ENCODE measurements at places on chromosomes 1 and 21.

DNA sequence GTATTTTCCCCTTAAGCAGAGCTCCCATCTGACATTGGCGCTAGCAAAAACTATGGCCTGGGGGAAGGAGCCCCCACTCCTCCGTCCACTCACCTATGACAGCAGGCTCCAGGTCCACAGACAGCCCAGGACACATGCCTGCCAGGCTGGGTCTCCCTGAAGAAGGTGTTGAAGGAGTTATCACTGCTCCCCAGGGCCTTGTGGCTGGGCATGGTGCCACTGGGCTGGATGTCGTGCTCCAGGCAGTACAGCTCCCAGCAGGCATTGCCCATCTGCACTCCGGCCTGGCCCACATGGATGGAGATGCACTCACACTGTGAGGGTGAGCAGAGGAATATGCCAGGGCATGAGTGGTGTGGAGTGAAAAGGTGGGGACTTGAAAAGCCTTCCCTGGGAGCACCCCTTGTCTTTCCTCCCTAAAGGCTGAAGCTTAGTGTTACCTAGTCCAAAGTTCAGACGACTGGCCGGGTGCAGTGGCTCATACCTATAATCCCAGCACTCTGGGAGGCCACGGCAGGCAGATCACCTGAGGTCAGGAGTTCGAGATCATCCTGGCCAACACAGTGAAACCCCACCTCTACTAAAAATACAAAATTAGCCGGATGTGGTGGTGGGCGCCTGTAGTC is 30.0 kb downstream of the RABIF start:
- H3K4me1 ChIP-seq: peaks cover 13% of the 10 kb centered on the region
- H3K27me3 ChIP-seq: no peaks in the 10 kb centered on the region
- H3K27ac ChIP-seq: peak overlapping the region; percentile 55
- peak; percentile 73 for DNase-seq
- no peak overlapping the region for H3K4me3 ChIP-seq
- no peaks in the 10 kb centered on the region for H3K36me3 ChIP-seq

DNA sequence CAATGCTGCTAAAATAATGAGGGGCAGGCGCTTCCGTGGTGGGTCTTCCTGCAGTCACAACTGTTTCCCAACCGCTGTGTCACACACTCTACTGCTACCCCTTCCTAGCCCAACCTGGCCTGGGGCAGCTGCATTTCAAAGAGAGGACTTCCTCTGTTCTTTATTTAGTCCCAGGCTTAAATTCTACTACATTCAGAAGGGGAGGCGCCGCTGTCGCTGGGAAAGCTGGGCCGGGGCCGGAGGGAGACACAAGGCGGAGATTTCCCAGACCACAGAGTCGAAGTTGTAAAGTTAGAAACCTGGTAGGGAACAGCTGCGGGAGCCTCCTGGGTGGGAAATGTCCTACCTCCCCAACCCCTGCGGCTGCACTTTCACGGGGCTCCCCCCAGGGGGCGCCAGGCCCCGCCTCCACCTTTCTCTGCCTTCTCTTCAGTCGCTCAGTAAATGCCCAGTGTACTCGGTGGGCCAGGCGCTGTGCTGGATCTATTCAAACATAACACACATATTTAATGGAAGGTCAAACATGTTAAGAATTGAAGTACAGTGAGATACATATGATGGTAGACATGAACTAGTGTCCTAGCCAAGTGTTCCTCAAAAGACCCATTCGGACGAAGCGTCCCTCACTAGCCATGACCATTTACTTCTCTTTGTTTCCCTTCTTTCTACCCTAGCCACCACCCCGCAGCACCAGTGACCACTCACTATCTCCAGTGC is 23.1 kb downstream of the DYRK3 start:
- peaks cover 5% of the 10 kb centered on the region for H3K27me3 ChIP-seq
- H3K27ac ChIP-seq: no peak overlapping the region
- no peak overlapping the region for H3K4me3 ChIP-seq
- no peak for DNase-seq

DNA sequence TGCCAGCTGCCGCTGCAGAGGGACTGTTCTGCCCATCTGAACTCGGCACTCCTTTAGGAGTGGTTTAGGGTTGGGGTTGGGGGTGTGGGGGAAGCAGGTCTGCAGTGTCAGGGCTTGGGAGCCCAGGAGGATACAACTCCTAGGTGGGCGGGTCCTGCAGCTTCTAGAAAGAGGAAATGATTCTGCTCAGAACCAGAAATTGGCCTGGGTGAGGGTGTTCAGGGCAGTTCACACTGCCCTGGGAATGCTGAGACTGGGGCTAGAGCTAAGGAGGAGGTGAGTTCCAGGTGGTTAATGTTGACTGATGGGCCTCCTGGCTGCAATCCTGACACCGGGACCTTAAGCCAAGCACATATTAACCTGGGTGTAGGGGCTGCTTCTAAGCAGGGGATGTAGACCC is 4.8 kb upstream of the SLC26A9 start:
- H3K36me3 ChIP-seq: no peaks in the 10 kb centered on the region
- H3K4me1 ChIP-seq: no peaks in the 10 kb centered on the region
- H3K27me3 ChIP-seq: peaks cover 11% of the 10 kb centered on the region
- no peak overlapping the region for H3K4me3 ChIP-seq
- DNase-seq: no peak

DNA sequence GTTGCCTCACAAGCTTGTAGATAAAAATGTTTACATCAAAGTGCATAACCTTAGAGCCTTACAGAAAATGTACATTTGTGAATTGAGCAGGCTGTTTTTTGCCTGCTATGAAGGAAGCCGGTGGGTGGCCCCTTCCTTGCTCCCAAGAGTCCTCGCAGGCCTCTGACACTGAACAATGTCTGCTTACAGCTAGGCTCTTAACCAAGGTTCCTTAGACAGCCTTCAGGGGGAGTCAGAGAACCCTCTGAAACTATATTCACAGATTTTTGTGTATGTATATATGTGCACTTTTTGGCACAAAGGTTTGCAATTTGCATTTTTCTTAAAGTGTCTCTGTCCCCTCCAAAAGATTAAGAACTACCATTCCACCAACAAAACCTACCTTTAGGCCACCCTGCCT is 282.6 kb downstream of the BARHL2 start:
- H3K4me3 ChIP-seq: no peak overlapping the region
- H3K4me1 ChIP-seq: no peaks in the 10 kb centered on the region
- H3K27me3 ChIP-seq: no peaks in the 10 kb centered on the region
- no peaks in the 10 kb centered on the region for H3K36me3 ChIP-seq

DNA sequence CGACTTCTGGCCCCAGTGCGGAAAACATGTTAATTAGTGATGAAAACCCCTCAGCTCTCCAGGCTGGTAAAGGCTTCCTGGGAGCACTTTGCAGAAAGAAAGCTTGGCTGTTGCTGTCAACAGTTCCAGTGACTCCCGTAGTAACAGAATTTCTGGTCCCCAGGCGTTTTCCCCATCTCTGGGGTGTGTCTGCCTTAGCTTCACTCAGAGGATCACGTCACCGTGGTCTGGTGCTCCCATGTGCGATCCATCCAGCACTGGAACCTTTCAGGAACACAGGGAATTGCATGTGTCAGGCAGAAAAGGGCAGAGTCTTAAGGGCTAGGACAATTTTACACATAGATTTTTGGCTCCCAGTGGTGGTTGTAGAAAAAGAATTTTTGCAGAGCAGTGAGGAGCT is 470.4 kb upstream of the USP24 start:
- no peaks in the 10 kb centered on the region for H3K4me1 ChIP-seq
- H3K36me3 ChIP-seq: no peaks in the 10 kb centered on the region
- H3K27me3 ChIP-seq: no peaks in the 10 kb centered on the region
- DNase-seq: peak; percentile 68

- H3K4me3 ChIP-seq: peak overlapping the region; percentile 59
- no peaks in the 10 kb centered on the region for H3K27me3 ChIP-seq
- peak; percentile 95 for DNase-seq
These were observed 4.5 kb upstream of the NFIA start for GRCh38 chr1:61077676-61078541.

DNA sequence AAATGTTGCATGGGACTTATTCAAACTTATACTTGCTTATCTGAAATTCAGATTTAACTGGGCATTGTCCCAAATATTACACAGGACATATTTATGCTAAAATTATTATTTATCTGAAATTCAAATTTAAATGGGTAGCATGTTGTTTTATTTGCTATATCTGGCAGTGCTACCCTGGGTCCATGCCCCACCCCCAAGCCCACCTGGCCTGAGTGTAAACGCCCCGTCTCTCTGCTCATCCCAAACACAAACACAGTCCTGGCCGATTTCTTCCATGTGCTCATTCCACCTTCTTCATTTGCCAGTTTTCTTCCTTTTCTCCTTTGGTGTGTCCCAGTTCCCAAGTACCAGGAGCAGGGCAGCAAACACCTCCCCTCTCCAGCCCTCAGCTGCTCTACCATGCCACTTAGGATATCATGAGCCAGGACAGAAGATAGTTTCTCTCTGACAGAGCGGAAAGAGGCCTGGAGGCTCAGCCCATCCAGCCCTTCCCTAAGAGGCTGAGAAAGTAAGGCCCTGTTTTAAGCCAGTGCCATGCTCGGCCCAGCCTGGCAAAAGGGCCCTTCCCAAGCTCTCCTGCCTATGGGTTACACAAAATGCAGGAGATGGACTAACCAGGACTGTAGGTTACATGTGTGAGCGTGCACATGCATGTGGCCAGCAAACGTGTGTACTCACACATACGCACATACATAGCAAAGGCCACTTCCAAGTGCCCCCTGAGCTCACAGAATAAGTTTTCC is 69.5 kb downstream of the UBE2T start:
- H3K27ac ChIP-seq: no peak overlapping the region
- peaks cover 10% of the 10 kb centered on the region for H3K27me3 ChIP-seq
- H3K36me3 ChIP-seq: no peaks in the 10 kb centered on the region
- DNase-seq: no peak
- H3K4me3 ChIP-seq: no peak overlapping the region
- H3K4me1 ChIP-seq: no peaks in the 10 kb centered on the region

DNA sequence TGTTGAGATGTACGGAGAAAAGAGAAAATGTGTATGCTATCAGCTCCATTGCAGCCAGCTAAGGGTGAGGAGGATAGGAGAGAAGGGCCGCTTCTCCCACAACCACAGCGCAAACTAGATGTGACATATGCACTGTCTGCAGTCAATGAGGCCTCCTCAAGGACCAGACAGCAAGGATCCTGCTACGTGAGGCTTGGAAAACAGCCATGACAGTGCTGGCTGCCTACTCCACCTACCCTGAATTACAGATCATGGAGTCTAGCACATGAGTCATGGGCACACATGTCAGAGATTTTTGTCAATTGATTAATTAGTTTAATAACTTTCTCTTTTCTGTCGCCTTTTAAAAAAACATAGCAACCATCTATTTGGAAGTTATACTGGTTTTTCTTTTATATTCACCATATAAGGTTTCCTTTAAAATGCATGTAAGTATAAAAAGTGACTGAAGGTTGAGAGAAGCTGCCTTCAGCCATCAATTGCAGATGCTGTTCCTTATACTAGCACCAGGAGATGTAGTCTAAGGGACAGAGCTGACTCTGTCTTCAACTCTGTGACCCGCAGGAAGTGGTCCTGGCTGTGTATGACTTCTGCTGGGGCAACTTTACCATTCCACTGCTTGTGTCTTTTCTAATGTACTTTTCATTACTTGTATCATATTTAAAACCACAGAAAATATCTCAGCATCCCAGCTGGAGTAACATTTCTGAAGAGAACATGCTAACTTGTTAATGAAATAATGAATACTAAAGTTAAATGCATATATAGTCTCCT is 3.1 kb downstream of the VPS26C start:
- no peak overlapping the region for H3K27ac ChIP-seq
- H3K36me3 ChIP-seq: no peaks in the 10 kb centered on the region
- no peaks in the 10 kb centered on the region for H3K27me3 ChIP-seq
- H3K4me3 ChIP-seq: no peak overlapping the region

DNA sequence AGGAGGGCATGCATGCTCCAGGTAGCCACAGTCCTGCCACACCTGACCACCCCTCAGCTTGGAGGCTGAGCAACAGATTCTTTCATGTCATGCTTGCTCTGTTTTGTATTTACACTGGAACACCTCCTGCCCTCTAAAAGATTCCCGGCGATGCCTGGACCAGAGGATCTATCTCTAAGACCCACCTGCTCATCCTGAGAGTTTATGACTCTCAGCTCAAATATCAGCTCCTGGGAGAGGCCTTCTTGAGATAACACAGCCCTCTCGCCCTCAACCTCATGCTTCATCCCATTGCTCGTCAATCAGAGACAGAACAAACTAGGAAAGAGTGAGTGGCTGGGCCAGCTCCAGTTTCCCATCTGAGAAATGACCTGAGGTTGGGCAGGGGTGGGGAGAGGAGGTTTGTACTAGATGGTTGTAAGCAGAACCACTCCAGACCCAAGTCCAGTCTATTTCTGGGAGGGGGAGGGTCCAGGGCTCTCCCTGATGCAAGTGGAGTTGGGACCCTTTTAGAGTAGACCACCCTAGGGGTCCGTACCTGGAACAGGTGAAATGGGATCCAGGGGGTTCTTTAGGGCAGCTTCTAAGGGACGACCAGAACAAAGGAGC is 524.5 kb downstream of the MATN1 start:
- no peaks in the 10 kb centered on the region for H3K27me3 ChIP-seq
- no peak overlapping the region for H3K27ac ChIP-seq
- no peak for DNase-seq
- no peaks in the 10 kb centered on the region for H3K36me3 ChIP-seq
- no peak overlapping the region for H3K4me3 ChIP-seq

GRCh38 chr1:208268541-208269337 is 24.6 kb upstream of the PLXNA2 start:
- no peaks in the 10 kb centered on the region for H3K36me3 ChIP-seq
- no peak overlapping the region for H3K27ac ChIP-seq
- no peak for DNase-seq
- H3K4me3 ChIP-seq: no peak overlapping the region

GRCh38 chr1:207951652-207952051 is 40.7 kb upstream of the CD34 start:
- no peaks in the 10 kb centered on the region for H3K36me3 ChIP-seq
- DNase-seq: no peak
- no peak overlapping the region for H3K4me3 ChIP-seq
- peaks cover 5% of the 10 kb centered on the region for H3K4me1 ChIP-seq
- H3K27ac ChIP-seq: no peak overlapping the region
- peaks cover 4% of the 10 kb centered on the region for H3K27me3 ChIP-seq

GRCh38 chr1:33178836-33179439 is 2.9 kb downstream of the TRIM62 start:
- no peak overlapping the region for H3K4me3 ChIP-seq
- H3K27ac ChIP-seq: no peak overlapping the region
- peaks cover 28% of the 10 kb centered on the region for H3K4me1 ChIP-seq
- peaks cover 6% of the 10 kb centered on the region for H3K36me3 ChIP-seq
- H3K27me3 ChIP-seq: no peaks in the 10 kb centered on the region
- DNase-seq: no peak

- peak overlapping the region; percentile 98 for H3K27ac ChIP-seq
- no peaks in the 10 kb centered on the region for H3K27me3 ChIP-seq
- DNase-seq: peak; percentile 71
- H3K4me3 ChIP-seq: peak overlapping the region; percentile 96
- H3K4me1 ChIP-seq: peaks cover 37% of the 10 kb centered on the region
- H3K36me3 ChIP-seq: peaks cover 14% of the 10 kb centered on the region
These were observed 862 bp upstream of the PLEKHO1 start for GRCh38 chr1:150148837-150149270.

Measured in sigmoid colon (tissue), 7 donors.